Stimulated activated CD4-positive, alpha-beta T cell treated with anti-CD3 and anti-CD28 coated beads, Interleukin-15, amount 100 ng/mL, for 24 hours (primary cell): ENCODE measurements at places on chromosomes 1 and 21.

DNA sequence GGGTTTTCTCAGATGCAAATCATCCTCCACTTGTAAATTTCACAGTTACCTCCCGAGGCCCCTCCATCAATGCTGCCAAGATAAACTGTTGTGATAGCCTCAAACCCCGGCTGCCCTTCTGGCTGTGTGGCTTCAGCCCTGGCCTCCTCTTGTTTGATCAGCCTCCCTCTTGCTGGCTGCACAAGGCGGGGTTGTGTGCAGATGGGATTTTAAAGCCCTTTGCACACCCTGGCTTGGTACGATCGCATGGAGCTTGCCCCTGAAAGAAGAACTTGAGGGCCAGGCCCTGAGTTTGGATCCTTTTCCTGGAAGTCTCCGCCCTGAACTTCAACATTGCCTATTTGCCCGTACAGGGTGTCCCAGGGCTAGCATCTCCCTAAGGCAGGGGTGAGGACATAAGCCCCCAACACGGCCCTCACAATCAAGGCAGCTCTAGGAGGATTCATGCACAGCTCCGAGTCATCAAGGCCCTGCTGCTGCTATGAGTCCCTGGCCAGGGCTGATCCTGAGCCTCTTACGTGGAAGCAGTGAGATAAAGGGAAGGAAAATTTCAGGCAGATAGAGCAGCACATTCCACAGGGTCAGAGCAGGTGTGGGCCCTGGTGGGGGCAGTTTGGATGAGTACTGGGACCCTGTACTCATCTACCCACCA lies 181.2 kb upstream of the VAMP3 start:
- DNase-seq, result no peak

DNA sequence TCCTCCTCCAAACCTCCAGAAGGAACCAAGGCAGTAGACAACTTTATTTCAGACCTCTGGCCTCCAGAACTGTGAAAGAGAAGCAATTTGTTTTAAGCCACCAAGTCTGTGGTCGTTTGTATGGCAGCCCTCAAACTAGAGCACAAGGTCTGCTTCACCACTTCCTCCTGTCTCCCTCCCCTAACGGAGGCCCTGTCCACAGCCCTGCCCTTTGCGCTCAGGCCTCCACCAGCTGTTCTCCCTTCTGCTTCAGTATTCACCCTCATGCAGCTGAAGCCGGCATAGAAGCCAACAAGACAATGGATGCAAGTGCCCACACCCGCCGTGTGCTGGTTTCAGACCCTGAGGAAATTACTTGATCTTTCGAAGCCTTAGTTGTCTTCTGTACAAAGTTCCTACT lies 364.1 kb downstream of the HHAT start:
- DNase-seq, result no peak

- peak; percentile 56 for DNase-seq
Measured at GRCh38 chr1:209850342-209850979, 22.7 kb downstream of the UTP25 start.

- no peak for DNase-seq
Measured at GRCh38 chr1:112387807-112388206, 8.2 kb upstream of the CTTNBP2NL start.

GRCh38 chr1:111488669-111489068 lies 14.8 kb downstream of the ADORA3 start:
- DNase-seq, result no peak

DNA sequence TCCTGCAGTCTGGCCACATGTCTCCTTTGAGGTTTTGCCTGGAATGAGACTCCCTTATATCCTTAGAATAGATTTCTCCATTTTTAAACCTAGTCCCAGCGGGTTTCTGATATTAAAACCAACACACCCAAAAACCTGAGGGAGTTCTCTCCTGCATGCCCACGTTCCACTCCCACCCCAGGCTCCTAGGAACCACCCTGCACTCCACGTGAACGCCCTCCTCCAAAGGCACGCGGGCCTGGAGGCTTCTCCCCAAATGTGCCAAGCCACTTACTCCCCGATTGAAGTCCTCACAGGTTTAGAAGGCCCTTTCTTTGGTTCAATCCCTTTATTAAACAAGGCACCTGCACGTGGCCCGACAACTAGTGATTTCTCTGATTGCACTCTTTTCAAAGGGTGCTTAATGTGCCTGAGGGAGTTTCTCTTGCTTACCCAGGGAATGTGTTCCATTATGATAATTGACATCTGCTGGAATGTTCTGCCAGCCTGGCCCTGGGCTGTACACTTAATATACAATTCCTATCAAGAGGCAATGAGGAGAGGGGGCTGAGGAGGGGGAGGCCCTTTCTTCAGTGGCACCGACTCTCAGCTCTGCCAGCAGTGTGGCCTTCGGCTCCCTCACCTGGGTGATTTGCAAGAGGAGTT lies 104.3 kb upstream of the ADAR start:
- no peak for DNase-seq
